ENCODE measurements at places on chromosomes 16 and 17.

- DNase-seq, result no peak
These were observed 1.8 kb downstream of the IL27 start for GRCh38 chr16:28504707-28505404.

GRCh38 chr17:82598256-82599119 lies 49.8 kb downstream of the WDR45B start:
- DNase-seq, result no peak

DNA sequence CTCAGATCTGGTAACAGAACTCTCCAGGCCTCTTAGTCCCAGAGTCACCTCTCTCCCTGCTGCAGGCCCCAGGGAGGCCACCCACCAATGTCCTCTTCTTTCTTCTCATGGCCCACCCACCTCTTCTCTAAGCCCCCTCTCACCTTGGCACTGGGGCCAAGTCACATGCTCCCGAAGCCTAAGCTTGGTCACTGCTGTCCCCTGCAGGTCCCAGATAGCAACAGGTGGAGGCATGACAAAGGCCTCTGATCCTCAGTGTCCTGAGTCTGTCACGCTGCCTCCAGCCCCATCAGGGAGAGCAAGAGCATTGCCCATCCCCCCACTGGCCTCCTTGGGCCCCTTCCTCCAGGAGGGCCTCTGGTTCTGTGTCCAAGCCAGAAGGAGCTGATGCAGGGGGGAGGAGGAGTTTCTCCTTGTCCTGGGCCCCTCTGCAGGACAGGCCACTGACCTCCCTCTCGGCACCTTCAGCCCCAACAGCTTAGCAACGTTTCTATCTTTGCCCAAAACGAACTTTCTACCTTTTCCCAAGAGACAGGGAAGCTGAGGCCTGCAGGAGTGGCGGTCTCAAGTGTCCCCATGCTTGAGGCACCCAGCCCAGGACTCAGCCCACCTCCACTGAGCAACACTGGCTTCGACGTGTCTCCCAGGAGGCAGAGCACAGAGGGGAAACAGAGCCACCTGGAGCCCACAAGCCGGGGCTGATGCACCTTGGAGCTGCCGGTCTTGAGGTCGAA lies 8.6 kb downstream of the P2RX1 start:
- no peak for DNase-seq

GRCh38 chr16:26505496-26505895 lies 561.2 kb upstream of the C16orf82 start:
- no peak for DNase-seq

DNA sequence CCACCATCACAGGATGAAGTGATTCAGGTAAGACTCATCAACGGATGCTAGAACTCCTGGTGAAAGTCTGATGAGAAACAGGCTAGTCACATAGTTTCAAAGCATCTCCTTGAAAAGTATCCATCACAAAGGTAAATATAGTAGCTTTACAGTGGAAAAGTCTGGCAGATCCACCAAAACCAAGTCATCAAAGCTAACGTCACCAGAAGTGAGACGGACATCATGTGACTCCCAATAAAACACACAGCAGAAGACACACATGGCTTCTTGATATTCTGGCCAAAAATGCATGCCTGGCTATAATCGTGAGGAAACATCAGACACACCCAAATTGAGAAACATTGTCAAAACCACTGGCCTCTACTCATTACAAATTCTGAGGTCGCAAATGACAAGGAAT lies 17.9 kb upstream of the TRPV3 start:
- no peak for DNase-seq
